Ecto neural progenitor cell (in vitro differentiated cells): ENCODE measurements at places on chromosomes 6 and 20.

GRCh38 chr6:134619789-134620188 is 301.9 kb upstream of the SGK1 start:
- no peak for DNase-seq

DNA sequence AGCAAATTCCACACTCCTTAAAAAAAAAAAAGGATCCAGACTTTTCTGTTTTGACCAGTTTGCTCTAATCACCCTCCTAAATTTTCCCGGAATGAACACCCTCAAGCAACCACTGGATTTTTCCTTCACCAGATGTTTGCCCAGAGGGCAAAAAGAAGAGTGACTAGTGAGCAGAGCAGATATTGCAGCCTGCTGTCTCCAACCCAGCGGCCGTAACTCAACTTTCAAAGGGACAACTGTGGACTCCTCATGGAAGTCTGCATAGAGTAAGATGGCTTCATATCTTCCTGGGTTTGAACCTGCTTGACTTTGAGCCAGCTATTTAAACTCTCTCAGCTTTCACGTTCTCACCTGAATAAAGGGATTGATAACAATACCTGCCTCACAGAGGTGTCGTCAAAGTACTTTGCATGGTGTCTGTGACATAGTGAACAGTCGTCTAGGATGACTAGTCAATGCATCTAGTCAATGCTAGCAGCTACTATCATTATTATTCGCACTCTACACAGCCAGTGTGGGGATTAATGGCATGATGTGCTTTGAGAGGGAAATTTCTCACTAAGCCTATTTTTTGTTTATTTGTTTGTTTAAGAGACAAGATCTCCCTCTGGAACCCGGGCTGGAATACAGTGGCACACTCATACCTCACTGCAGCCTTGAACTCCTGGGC is 92.2 kb upstream of the HIVEP1 start:
- DNase-seq, result no peak

- DNase-seq, result no peak
Measured at GRCh38 chr6:156852147-156852857, 75.1 kb downstream of the ARID1B start.

DNA sequence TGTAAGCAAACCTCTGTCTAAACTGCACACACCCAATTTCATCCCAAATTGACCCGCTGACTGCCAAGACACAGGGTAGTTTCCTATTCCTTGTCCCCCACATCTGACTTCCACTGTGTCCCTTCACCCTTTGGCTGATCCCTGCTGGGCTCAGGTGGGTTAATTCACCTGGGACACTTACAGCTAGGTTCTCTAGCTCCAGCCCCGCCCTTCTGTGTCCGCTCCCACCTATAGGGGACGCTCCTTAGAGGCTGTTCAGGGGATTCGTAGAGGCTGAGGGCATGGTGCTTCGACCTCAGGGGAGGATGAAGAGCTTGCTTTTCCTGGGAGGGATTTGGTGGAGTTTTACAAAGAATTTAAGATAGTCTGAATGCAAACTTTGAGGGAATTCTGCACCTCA is 4.0 kb upstream of the CD93 start:
- no peak for DNase-seq

GRCh38 chr6:81026041-81026553 is 726.4 kb downstream of the TENT5A start:
- no peak for DNase-seq

GRCh38 chr6:21265730-21266044 is 327.9 kb upstream of the SOX4 start:
- DNase-seq, result no peak

GRCh38 chr20:64228751-64229506 is 26.6 kb upstream of the PCMTD2 start:
- DNase-seq, result no peak

DNA sequence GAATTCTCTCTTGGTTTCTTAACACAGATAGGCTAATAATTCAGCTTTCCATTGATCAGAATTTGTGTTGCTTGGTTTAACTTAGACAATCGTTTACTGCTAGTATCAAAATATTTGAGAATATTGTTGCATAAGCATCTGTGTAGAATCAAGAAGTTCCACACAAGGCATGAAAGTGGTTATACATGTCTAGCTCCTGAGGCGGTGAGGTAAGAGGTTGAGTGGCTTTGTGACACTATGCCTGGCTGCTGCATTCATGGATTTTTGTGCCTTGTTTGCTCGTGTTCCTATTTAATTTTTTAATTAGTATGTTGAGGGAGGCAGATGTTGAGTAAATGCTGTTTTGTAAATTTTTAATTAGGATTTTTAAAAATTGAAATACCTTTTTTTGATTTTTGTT is 10.2 kb downstream of the PKIB start:
- no peak for DNase-seq

- no peak for DNase-seq
Measured at GRCh38 chr6:53436526-53437303, 88.0 kb upstream of the ELOVL5 start.

DNA sequence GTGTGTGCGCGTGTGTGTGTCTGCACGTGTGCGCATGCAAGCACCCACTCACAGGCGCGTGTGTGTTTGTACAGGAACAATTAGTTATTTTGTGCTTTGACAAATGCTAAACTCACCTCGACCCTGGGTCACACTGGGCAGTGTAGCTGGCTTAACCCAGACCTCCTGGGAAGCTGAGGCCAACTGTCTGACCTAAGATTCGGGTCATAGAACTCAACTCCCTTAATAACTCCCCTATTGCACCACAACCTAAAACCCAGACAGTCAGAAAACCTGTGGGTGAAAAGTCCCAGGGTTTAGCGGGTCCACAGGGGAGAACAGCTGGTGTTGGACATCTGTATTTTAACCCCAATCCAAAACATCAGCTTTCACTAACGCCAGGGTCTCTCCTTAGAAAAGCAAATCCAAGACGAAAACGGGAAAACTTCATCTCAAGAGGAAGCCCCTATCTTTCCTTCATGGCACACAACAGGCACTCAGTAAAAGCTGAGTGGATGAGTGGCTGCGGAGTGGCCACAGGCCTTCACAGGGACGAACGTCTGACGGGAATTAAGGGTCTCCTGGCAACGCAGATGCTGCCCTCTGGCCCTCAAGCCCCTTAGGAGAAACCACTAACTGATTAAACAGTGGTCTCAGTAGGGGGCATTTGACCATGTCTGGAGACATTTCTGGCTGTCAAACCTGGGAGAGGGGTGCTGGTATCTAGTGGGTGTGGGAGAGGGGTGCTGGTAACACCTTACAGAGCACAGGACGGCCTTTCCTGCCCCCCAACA is 4.5 kb downstream of the PMEPA1 start:
- no peak for DNase-seq

- no peak for DNase-seq
Measured at GRCh38 chr6:111837641-111838500, 35.4 kb downstream of the FYN start.

GRCh38 chr6:83270971-83271719 is 78.0 kb downstream of the RWDD2A start:
- no peak for DNase-seq

- DNase-seq, result peak; percentile 91
Measured at GRCh38 chr20:31833130-31833930, 12.1 kb downstream of the FOXS1 start.

- DNase-seq, result peak; percentile 87
Measured at GRCh38 chr6:28124350-28124970, at the start of gene ZSCAN16. ZSCAN16 (plus strand) TSS chr6:28124609; CDS start chr6:28125444, 835 bp downstream.

DNA sequence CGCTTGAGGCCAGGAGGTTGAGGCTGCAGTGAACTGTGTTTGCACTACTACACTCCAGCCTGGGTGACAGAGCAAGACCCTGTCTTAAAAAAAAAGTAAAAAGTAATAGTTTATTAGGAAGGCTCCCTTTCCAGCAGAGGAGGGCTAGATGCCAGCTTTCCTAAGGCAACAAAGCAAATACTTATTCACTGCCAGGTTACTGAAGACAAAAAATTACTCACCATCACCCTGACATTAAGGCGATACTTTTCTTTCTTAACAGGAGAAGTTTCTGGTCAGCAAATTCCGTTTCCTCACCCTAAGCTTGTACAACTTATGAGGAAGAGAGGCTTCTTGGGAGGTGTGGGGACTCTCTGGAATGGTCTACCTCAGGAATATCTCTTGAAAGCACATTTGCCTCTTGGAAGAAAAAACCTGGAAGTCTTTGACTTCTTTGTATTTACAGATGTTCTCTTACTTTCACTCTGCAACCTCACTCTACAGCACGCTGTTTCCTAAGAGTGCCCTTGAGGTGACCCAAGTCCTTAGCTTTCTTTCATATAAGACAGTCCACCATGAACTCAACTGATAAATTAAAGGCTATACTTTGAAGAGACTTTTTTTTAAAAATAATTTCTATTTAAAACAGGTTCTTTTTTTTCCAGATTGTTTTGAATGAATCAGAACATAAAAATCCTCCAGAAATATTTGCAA is 52.9 kb upstream of the TRAF3IP2 start:
- DNase-seq, result no peak

DNA sequence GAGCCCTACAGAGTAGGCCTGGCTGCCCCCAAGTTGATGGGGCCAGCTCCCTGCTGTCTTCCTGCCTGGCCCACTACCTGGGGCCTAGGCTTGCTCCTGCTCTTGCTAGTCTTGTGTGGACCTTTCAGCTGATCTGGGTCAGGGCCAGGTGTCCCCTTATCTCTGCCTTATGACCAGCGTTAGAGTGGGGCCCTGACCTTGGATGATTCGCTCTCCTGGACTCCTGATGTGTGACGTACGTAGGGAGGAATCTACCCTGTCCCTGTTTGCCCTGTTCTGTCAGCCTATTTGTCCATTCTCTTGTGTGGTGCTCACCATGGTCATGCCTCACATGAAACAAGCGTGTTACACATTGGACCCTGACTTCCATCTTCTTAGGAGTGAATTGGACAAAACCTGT is 571.8 kb downstream of the QKI start:
- DNase-seq, result no peak

DNA sequence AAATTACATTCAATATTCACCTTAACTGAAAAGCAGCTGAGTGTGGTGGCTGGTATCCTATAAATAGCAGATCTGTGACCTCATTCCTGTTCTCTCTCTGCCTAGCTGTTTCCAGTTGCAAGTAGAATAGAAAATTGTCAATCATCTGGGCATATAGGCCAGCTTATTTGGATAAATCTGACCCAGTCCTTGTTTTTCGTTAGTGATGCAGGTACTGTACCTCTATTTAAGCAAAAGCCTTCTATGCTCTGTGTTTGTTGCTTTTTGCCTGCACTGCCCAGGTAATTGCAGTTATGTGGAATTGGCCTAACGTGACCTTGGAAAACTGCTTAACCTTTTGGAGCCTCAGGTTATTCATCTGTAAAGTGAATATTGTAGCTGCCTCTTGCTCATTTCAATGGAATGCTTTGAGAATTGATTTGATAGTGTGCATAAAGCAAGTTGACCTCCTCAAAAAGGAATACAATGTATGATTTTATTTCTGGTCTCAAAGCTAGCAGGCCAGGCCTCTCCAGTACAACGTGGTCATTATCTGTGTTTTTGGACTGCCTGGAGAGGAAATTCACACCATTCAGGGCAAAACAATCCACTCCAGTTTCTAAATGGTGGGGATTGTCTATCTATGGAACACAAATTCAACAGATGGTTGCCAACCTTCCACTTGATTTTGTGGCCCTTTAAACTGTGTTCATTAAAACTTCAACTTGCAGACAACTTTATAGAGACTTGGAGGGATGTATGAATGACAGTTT is 508.7 kb upstream of the CITED2 start:
- DNase-seq, result no peak

GRCh38 chr6:20777801-20778200 is 243.5 kb downstream of the CDKAL1 start:
- DNase-seq, result no peak

- no peak for DNase-seq
Measured at GRCh38 chr20:50540620-50541605, 30.7 kb downstream of the PTPN1 start.

GRCh38 chr6:84860509-84860908 is 96.1 kb upstream of the TBX18 start:
- no peak for DNase-seq

- DNase-seq, result no peak
Measured at GRCh38 chr20:14948416-14948815, 611.0 kb upstream of the FLRT3 start.

DNA sequence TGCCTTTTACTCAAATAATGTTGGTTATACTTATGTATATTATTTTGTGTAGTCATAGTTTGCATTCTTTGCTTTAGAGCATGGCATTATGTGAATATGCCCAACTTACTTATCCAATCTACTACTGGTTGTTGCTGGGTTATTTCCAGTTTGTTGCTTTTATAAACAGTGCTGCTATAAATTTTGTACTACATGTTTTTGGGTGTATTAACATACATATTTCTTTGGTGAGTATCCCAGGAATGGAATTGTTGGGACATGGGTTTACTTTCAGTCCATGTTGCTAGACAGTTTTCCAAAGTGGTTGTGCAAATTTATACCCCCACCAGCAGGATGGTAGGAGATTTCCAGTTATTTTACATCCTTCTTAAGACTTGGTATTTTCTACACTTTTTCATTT is 157.1 kb upstream of the THEMIS start:
- no peak for DNase-seq

DNA sequence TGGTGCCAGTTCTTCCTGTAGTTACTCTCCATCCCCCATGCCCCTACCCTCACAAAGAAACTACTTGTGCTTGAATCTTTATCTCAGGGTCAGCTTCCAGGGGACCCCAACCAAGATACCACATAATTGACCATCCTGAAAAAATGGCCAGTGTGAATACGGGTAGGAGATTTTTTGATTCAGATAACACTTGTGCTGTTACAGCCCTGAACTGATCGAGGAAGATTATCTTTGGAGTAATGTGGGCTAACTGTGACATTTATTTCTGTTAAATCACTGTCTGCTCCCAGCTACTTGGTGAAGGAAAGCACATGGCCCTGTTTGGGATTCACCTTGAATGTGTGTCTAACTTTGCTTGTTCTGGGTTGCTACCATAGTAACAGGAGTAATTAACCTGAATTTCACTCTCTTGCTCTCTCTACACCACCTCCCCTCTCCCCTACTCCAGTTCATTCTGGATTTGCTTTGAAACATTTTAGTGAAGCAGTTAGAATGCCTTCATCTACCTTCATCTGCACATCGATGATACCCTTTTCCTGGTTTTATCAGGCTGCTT is 219.6 kb upstream of the CHD6 start:
- no peak for DNase-seq

- no peak for DNase-seq
Measured at GRCh38 chr6:72048080-72048479, 161.7 kb downstream of the RIMS1 start.

GRCh38 chr6:139436200-139436956 is 61.9 kb upstream of the CITED2 start:
- no peak for DNase-seq

- no peak for DNase-seq
Measured at GRCh38 chr6:161921602-161922395, 647.9 kb upstream of the AGPAT4 start.
